Omental fat pad (tissue), 4 donors: ENCODE measurements at places on chromosomes 3 and 15. TPM values are rescaled to one million over a fixed set of nuclear protein-coding genes. Genes with fewer than 3 reads are reported as not detected.

The RPUSD3 gene
- 44.9 TPM for total RNA-seq

GRCh38 chr15:88509964-88510363 is 36.5 kb downstream of the DET1 start:
- DNase-seq: no peak

- no peak for DNase-seq
Measured at GRCh38 chr3:172170073-172170709, 130.8 kb downstream of the FNDC3B start.

The DGKG gene
- total RNA-seq: 2.4 TPM

The IQCB1 gene
- 19.1 TPM for total RNA-seq

GRCh38 chr3:179037351-179037750 is 34.3 kb downstream of the ZMAT3 start:
- no peak for DNase-seq

GRCh38 chr3:9056581-9056980 is 93.3 kb upstream of the RAD18 start:
- no peak for DNase-seq

DNA sequence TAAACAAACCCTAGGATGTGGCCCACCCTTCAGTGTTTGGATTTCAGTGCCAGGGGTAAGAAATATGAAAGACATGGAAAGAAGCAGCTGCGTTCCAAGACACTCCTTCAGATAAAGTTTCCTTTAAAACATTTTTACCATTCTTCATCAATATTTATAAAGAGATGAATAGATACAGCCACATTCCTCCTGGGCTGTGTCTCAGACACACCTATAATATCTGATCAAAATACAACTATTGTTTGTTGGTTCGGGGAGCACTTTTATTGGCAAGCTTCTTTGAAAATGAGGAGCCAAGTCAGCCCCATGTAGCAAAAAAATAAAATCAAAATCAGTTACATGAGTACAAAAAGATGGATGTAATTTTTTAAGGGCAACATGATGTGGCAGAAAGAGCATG is 53.2 kb downstream of the RPL22L1 start:
- DNase-seq: no peak

DNA sequence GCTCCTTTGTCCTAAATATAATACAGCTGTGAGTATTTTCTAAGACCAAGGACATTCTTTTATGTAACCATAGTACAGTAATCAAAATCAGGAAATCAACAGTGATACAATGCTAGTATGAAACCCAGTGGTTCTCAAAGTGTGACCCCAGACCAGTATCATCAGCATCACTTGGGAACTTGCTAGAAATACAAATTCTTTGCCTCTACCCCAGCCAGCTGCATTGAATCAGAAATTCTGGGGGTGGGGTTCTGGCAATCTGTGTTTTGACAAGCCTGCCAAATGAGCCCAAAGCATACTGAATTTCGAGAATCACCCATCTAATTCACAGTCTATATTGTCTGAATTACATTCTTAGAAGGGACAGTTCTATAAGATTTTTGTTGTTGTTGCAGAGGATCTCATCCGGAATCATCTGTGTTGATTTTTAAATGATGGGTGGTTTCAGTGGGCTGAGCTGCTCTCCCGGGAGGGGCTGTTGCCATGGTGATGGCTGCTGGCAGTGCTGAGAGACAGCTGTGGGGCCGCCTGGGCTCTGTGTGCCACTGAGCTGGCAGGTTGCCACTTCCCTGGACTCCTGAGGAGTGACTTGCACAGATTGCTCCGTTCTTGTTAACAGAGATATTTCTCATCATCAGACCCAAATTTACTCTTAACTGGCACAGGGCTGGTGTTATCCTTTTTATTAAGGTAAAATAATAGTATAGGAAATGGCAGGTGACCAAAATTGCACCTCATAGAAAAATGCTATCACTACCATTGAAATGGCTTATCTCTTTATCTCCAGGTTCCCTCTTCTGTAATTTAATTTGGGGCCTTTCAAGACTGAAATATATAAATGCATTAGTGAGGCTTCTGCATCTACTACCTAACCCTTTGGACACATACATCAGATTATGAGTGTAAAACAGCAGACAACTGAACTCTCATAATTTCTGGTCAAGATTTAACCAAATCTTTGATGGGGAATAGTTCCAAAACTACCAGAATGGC is 56.5 kb downstream of the NEK11 start:
- no peak for DNase-seq

DNA sequence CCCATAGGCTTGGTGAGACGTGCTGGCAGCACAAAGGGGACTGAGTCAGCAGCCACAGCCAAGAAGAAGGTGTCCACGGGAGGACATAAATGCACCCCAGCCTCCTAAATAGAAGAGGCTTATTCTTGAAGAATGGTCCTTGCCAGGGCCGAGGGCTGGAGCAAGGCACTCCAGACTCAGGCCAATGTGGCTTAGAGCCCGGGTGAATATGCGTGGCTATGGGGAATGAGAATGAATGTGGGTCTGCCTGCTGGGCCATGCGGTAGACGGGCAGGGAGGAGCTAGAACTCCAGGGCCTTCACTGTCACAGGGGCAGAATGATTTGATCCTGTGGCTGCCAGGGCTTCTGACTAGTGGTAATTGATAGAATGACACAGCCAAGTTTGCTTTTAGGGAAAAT is 34.0 kb downstream of the DHX30 start:
- DNase-seq: no peak

The ZNF385D gene
- total RNA-seq: 12.9 TPM

DNA sequence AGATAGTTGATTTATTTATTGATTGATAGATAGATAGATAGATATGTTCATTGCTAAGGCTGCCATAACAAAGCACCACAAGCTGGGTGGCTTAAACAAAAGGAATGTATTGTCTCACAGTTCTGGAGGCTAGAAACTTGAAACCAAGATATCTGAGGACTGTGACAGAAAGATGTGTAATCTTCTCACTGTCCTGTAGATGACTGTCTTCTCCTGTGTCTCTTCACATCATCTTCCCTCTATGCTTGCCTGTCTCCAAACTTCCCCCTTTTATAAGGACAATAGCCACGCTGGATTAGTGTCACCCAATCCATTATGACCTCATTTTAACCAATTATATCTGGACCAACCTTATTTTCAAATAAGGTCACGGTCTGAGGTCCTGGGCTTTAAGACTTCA is 40.9 kb downstream of the GNB4 start:
- no peak for DNase-seq

The TRAK1 gene
- 42.9 TPM for total RNA-seq

- no peak for DNase-seq
Measured at GRCh38 chr3:84110787-84111186, 848.0 kb upstream of the CADM2 start.

DNA sequence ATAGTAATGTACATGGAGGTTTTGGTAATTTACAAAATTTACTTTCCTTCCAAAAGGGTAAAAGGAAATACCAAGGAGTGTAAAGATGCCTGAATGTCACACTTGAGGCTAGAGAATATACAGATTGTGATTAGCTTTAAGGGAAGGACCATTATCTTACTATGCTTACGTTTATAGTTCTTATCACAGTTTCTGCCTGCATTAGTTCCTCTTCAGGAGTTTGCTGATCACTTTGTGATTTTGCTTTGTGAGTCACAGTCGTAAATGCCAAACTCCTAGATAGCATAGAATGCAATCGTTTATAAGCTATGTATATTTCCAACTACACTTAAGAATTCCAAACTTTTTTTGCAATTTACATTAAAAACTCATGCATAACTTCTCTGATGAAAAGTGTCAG is 1034.6 kb downstream of the DIPK2A start:
- DNase-seq: no peak

- DNase-seq: no peak
Measured at GRCh38 chr3:49805897-49806701, 3.0 kb downstream of the INKA1 start.

DNA sequence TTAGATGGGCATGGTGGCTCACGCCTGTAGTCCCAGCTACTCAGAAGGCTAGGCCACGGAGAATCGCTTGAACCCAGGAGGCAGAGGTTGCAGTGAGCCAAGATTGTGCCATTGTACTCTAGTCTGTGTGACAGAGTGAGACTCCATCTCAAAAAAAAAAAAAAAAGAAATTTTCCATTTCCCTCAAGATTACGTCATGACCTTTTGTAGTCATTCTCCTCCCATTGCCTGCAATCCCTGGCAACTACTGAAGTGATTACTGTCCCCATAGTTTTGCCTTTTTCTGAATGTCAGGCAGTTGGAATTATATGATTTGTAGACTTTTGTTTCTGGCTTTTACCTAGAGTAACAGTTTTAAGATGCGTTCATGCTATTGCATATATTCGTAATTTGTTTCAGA is 28.0 kb downstream of the WDR76 start:
- DNase-seq: no peak

DNA sequence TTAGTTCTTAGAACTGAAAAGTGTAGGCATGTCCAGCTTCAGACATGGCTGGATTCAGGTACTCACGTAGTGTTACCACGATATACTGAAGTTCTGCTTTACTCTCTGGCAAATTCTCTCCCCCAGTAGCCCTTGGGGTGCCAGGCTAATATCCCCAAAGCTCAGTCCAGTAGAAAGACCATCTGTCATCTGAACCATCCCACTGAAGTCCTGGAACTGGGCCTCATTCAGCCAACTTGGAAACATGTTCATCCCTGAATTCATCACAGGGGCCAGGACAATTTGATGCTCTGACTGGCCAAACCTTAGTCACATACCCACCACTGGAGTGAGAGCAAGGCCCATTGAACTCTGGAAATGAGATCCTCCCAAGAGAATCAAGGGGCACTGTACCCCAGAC is 8.2 kb downstream of the EFCC1 start:
- DNase-seq: no peak

- no peak for DNase-seq
Measured at GRCh38 chr3:197782230-197782629, 8.8 kb upstream of the LRCH3 start.

The LRRC49 gene
- total RNA-seq: 6.0 TPM

The TLR9 gene
- not detected for total RNA-seq
